NCI-H2171 treated with DMSO at 0.1 percent for 48 hours (cell line): ENCODE measurements at places on chromosomes 6 and 20.

DNA sequence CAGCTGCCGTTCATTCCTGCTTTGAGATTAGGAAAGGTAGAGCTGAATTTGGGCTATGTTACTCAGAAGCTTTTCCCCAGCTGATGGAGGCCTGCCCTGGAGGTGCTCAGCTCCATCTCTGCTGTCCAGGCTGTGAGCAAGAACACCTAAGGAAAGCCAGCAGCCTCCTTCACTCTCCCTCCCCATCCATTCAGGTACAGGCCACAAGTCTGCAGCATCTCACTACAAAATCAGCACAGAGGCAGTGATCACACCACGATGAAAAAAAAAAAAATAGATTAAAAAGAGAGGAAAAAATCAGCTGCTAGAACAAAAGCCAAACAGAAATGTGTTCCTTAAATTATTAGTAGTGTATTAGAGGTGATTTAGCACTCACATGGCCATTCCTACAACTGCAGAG is 515.0 kb downstream of the CDH26 start:
- DNase-seq, result no peak

GRCh38 chr6:159665868-159666635 is 27.0 kb downstream of the SOD2 start:
- no peak for DNase-seq

GRCh38 chr6:88536071-88536625 is 370.0 kb upstream of the CNR1 start:
- DNase-seq, result no peak

GRCh38 chr20:47421076-47421475 is 64.6 kb upstream of the ZMYND8 start:
- DNase-seq, result no peak

GRCh38 chr6:53469163-53469562 is 75.7 kb downstream of the GCLC start:
- no peak for DNase-seq

DNA sequence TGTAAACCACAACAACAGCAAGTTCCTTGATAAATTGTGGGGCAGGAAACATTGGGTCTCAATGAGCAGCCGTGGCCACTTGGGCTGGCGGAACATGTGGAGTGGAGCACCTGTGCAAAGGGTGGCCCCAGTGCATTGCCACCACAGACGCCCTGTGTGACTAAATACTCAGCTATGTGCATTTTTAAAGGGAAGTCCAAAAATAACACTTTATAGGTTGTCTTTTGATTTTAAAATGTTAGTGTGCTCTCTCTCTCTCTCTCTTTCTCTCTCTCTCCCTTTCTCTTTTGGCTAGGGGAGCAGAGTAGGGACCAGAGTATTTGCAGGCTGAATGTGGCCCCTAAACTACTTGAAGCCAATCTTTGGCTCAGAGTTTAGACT is 236.3 kb downstream of the BCAS1 start:
- no peak for DNase-seq

GRCh38 chr6:163243083-163243482 is 171.4 kb upstream of the QKI start:
- no peak for DNase-seq

- DNase-seq, result no peak
These were observed 66.7 kb downstream of the TMEM170B start for GRCh38 chr6:11604215-11604614.

GRCh38 chr6:41536795-41537758 is 9.1 kb upstream of the FOXP4 start:
- DNase-seq, result peak; percentile 75

DNA sequence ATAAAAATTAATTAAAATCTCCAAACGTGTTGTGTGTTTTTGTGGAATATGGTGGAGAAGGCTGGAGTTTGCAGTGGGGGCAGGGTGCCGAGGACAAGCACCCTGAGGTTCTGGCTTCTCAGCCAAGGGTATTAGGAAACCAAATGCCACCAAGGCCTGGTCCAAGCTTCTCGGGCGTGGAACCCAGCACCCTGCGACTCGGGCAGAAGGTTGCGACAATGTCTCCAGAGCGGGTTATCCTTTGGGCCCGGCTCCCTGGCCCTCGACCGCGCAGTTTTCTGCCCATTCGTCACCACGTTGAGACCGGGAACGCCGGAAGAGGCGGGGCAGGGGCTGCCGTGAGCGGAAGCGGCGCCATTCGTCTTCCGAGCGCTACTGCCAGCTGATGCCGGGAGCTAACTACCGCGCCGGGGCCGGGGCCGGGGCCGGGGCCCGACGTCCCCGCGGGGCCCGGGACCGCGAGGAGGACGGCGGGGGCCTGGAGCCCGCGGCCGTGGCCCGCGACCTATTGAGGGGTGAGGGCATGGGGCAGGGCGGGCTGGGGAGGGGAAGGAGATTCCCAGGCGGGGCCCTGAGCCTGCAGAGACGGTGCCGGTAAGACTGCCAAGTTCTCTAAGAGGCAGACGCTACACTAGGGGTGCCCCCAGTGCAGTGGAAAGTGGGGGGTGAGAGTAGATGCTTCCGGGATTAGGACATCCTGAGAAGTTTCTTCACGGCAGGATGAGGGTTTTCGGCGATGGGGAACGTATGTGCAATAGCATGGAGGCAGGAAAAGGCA is at the start of gene RRP36:
Gene RRP36, plus strand, starts transcription at position 354 of the 778 bp plus-strand sequence. Its CDS starts 32 bp downstream, at position 386.
- peak; percentile 75 for DNase-seq

DNA sequence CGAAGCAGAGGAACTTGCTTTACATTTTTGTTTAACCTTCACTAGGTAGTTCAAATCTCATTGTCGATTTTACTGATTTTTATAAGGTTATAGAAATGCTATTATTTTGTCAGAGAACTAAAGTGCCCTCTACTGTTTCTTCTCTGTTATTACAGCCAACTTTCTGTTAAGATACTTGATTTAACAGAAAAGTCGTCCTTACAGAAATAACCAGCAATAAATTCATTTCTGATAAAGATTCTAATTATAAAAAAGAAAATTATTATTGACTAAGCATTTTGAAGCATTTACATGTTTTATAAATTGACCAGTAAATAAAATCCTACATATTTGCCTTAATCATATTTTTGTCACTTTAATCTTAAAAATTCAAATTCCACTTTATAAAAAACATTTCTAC is 60.8 kb downstream of the OGFRL1 start:
- DNase-seq, result peak; percentile 68

DNA sequence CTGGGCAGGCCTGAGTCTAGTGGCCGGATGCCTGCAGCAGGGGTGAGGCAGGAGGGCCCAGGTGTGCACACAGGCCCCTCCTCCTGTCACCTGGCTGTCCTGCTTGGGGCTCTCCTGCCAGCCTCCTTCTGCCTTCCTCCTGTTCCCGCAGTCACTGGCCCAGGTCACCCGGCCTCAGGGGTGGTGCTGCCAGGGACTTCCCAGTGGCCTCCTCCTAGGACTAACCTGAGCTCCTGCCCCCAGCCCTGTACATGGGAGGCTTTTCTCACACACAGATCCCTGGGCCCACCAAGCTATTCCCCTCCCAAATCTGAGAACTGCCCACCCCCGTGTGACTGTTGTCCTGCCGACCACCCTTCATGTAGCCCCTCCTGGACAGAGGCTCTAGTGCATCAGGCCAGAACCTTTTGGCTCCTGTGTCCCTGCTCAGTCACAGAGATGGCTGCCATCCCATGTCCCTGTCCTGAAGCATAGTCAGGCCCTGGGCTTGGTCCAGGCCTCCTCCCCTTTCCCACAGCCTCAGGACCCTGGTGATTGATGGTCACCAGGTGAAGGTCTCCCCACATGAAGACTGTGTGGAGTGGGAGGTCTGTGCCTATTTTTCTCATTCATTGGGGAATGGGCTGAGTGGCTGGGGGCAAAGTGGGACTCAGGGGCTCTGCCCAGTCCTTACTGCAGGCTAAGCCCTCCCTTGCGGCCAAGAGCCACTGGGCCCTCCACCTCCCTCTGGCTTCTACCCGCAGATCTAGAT is 1.1 kb upstream of the ULBP1 start:
- DNase-seq, result no peak

DNA sequence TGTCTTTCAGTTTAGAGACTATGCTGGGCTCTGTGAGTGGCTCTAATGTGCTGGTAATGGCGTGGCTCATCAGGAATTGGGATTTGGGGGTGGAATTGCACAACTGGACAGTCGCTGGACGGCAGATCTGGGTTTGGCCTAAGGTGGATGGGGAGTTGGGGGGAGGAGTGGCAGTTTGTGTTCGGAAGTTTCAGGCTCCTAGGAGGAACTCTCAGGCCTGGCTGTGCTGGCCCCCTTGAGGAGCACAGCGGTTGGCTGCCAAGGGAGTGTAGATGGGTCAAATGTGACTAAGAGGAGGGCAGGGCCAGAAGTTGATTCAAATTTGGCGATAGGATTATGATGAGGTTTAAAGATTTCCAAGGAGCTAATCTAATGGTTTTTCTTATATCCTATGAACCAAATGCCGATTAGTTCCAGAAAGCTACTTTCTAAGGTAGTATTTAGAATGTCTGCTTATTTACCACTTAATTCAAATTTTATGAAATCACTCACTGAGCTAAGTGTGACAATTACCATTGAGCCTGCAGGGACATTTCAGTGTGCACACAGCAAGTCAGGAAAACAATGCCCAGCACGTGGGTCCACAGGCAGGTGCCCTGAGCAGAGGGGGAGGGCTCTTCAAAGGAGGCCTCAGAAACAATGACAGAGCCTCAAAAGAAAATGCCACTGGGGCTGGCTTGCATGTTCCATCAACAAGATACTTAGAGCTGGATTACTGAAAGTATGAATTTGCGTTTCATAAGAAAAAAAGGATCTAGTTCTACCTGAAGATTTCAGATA is 111.0 kb downstream of the GJA10 start:
- no peak for DNase-seq

GRCh38 chr20:21936720-21937380 is 231.4 kb downstream of the PAX1 start:
- no peak for DNase-seq

- no peak for DNase-seq
These were observed 1.7 kb upstream of the SLC12A5 start for GRCh38 chr20:46027245-46027853.

DNA sequence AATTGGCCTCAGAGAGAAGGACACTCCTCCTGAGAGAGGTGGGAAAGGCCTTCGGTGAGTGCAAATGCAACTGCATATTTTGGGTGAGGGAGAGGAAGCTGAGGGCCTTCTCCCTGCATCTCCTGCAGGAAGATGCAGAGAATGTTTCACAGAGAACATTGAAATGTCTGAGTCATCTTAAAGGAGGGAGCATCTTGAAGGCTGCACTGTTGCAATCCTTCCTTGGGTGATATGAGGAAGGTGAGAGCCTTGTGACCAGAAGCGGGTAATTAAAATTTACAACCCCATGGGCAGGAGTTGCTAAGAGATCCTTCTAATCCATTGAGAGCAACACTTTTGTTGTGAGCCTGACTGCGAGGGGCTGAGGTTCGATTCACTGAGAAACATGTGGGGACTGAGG is 375.7 kb upstream of the MARCKS start:
- DNase-seq, result no peak

DNA sequence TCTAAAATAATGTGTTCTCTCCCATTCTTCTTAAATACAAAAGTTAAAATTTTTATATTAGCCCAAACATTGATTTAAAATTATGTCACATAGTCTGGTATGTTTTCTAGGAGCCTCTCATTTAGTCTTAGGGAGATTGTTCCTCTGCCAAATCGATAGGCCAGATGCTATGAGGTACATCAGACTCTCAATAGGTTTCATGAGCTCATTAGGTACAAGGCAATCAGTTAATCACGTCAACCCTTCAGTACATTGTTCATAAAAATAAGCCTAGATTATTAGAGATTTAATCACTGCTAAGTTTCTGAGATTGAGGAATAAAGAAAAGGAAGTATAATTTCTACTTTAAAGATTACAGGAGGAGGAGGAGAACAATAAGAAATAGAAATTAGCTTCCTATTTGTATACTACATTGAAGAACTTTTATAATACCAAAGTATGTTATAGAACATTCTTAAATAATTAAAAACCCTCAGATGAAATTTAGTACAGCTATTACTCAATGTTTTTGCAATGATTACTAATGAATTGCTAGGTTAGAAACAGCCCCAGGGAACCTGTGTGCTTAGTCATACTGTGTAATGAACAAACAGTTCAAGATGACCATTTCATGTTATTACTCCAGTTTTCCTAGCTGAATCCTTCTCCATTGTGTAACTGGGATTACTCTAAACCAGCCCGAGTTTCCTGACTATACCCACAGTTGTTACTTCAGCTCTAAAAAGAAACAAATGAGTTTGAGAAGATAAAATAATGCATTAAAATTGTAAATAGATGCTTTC is 117.0 kb downstream of the BMP5 start:
- DNase-seq, result no peak

DNA sequence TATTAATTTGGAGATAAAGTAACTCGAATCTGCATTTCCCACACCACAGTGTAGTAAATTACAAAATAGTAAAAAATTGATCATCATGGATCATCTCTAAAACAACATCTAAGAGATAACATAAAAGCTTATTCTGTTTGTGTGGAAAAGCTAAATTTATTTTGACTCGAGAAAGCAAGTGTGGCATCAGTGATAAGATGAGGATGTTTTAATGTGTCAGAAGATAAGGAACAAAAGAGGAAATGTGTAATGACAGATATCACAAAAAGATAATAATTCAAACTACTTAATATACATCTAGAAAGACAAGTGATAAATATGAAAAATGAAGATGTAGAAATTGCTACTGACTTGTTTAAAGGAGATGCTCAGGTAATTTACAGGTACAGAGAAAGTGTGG is 74.1 kb downstream of the DNAH8 start:
- DNase-seq, result no peak

- DNase-seq, result no peak
These were observed 21.2 kb upstream of the ABT1 start for GRCh38 chr6:26575494-26575939.
